ENCODE measurements at places on chromosomes 1 and 21.
A peak's percentile ranks its signal among the peaks of the same experiment; 100 is the strongest.

DNA sequence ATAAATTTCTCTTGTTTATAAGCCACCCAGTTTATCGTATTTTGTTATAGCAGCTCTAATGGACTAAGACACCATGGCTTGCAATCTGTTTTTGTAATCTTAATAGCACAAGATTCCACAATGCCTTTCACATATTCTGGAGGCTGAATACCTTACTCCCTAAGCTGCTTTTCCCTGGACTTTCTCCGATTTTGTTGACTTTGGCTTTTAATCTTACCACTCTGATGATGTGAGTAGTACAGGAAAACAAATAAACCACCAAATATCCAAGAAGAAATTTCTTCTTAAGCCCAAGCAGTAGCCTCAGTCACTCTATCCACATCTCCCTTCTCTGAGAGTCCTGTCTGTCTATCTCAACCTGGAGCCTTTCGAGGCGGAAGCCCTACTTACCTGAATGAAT, 838.6 kb downstream of the LTN1 start:
- DNase-seq = no peak

- no peak for DNase-seq
Measured at GRCh38 chr1:110672753-110673108, 2.0 kb downstream of the KCNA3 start.

- DNase-seq = no peak
Measured at GRCh38 chr1:85049735-85050166, 1.5 kb upstream of the MCOLN3 start.

- DNase-seq = no peak
Measured at GRCh38 chr1:66182551-66183178, 351.3 kb upstream of the SGIP1 start.

- DNase-seq = no peak
Measured at GRCh38 chr1:208079161-208079560, 165.0 kb downstream of the PLXNA2 start.

GRCh38 chr1:192602757-192603156, 27.2 kb downstream of the RGS1 start:
- DNase-seq = no peak

GRCh38 chr1:42164551-42165420, at the start of gene GUCA2A:
Gene GUCA2A (minus strand): TSS chr1:42164745. CDS start chr1:42164712, 33 bp downstream.
- no peak for DNase-seq

- no peak for DNase-seq
Measured at GRCh38 chr1:196403803-196404690, 204.2 kb downstream of the KCNT2 start.

DNA sequence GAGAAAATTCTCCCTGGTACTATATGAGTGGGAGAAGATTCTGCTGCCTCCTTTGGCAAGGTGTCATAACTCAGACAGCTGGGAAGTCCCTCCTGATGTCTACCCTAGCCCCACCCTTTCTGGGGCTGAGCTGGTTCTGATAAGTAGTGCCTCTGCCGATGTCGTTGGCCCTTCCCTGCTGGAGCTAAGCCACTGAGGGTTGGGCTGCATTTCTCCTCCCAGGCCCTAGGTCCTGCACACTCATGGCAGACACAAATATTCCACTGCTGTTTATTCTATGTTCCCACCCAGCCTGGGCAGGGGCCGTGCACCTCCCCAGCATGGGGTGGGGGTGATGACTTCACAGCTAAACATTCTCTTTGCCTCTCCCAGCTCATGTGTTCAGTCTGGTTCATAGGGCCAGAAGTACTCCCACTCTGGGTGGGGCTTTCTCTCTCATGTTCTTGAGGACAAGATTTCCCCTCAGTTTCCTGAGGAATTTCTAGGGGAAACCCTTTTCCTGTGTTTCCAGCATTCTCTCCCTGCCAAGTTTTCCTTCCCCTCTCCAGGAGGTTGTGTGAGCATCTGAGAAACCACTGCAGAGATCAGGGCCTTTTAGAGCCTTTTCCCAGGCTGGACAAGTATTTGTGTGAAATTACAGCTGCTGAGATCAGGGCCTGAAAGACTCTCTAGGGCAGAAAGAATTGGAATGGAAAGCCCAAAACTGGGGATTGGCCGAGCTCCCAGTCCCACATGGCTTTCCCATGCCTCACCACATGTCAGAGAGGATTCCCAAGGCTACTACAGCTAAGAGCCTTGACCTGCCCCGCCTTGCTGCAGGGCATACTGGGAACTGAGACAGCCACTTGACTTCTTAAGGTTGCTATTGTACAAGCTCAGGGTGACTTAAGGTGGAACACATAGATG, 66.2 kb downstream of the ATP2B4 start:
- peak; percentile 86 for DNase-seq

DNA sequence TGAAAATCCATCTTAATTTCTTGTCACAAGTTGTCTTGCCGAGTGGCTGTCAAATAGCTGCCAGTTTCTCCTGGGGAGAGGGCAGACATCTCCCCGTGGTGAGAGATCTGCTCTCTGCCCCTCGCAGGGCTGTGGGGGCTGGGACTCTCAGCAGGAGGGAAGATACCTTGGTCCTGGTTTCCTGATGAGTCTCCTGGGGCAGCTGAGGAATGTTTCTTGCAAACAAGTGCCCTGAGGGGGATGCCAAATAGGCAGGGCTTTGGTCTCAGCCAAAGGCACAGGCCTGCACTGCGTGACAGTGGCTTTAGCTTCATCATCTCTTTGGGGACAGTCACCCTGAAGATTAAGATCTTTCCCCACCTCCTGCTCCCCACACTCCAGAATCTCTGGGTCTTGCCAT, 40.9 kb downstream of the SYT6 start:
- DNase-seq = no peak

- no peak for DNase-seq
Measured at GRCh38 chr1:241323514-241324195, 33.4 kb downstream of the RGS7 start.

GRCh38 chr1:44819608-44820327, 11.4 kb downstream of the BTBD19 start:
- peak; percentile 89 for DNase-seq

GRCh38 chr1:65527707-65528503, 107.4 kb downstream of the LEPR start:
- DNase-seq = no peak

- DNase-seq = no peak
Measured at GRCh38 chr1:183198463-183198862, 12.4 kb downstream of the LAMC2 start.

- no peak for DNase-seq
Measured at GRCh38 chr1:213564215-213564659, 423.5 kb upstream of the PROX1 start.

- DNase-seq = no peak
Measured at GRCh38 chr1:243393096-243393495, 137.3 kb downstream of the SDCCAG8 start.

DNA sequence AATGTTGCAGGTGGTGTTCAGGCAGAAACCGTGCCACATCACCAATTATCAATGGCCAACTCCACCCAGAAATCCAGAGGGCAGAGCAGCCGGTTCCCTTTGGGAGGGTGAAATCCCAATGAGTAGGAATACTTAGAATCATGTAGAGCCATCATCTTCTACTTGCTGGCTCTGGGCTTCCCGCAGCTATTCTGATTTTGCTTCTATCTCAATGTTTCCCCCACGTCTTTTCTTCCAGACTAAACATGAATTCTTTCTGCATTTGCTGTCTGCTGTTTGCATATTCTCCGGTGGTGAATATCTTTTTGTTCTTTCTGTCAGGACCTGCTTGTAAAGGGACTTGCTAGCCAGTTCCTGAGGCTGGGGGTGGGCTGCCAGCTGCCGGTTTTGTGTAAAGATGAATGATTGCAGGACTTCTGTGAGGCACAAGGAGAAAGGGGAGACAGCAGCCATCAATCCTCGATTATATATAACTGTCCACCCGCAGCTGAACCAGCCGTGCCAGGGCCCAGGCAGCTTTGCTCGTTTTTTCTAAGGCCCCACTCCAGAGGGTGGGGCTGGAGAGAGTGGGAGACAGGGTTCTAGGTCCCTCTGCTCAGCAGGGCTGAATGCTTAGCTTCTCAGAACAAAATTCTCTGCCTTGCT, 33.2 kb downstream of the PRAMEF20 start:
- no peak for DNase-seq

- DNase-seq = no peak
Measured at GRCh38 chr21:31548688-31549087, 110.8 kb upstream of the SOD1 start.
